ENCODE measurements at places on chromosomes 6 and 20.

DNA sequence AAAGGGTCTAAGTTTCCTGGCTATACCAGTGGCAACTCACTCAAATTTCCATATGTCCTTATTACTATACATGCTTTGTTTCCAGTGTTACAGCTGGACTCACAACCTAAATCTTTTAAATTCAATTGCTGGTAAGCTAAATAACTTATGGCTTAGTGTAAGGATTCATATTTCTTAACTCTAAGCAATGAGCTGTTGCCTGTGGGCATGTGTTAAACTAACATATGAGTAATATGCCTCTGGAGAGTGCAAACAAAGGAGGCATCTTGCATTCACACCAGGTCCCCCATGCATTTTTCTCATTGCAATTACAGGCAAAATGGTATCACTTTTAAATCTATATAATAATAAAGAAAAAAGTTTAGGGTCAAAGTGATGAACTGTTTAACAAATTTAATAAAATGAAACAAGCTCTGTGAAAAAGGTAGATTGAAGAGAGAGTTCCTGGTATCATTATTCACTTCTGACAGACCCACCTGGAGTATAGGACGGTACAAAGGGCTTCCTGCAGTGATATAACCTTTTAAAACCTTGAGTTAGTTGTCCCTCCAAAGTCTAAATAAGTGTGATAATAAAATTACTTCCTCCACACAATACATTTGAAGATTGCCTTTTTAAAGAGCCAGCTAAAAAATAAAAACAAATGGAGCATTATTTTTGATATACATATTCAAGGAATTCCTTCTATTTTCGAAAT lies 57.6 kb upstream of the HMGCLL1 start:
- DNase-seq, result no peak

DNA sequence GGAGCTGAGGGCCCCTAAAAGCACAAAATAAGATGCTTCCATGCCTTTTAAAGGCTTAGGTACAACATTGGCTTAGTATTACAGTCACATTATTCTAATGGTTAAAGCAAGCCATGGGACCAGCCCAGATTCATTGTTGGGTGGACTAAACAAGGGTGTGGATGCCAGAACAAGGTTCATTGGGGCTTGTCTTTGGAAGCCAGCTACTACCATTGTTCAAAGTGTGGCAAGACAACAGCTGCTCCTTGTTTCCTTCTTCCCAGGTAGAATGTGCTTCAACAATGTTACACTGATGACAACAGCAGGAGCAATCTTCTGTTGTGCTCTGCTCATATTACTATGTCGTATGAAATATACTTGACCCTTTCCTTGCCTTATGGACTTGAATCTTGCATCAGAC lies 261.5 kb downstream of the TBC1D7 start:
- DNase-seq, result no peak

DNA sequence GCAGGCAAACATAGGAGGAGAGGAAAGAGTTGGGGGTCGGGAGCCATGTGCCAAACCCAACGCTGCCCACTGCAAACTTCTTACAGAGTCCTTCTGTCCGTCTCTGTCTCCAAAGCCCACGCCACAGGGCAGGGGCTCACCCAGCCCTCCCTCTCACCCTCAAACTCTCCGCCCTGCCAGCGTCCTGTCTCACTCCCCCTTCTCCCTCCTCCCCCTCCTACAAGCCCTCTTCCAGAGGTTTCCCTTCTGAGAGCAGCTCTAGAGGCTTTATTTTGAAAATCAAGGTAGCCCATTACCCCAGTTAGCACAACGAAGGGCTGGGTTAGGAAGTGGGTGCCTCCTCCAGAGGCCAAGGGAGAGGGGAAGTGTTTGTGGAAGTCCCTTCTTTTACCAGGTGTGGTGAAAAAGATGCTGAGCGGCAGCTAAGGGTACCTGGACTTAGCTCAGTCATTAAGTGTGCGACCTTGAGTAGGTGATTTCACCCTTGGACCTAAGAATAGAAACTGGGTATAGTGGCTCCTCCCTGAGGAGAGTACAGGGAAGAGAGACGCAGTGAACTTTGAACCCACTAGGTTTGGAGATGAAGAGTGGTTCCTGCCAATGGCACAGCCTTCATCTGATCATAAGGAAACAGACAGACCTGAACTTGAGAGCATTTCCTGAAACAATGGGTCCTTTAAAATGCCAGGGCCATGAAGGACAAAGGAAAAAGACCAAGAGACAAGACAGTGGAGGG lies 123.8 kb downstream of the BANF2 start:
- DNase-seq, result no peak

DNA sequence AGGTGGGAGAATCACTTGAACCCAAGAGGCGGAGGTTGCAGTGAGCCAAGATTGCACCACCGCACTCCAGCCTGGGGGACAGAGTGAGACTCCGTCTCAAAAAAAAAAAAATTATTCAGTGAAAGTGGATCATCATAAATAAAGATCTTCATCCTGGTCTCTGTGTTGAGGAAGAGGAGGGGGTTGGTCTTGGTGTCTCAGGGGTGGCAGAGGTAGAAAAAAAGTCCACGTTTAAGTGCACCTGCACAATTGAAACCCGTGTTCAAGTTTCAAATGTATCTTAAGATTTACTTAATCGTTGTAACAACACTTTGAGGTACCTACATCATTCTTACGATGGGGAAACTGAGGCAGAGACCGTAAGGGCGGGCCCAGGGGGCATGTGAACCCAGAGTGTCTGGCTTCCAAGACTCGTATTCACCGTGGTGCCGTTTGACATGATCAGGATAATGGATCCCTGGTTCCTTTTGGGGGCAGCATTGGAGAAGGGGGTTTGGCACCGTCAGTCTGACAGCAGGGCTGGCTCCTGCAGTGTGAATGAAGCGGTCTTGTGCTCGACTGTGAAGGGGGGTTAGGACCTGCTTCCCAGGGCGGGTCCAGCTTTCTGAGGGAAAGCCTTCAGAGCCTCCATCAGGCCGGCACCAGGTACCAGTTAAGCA lies 32.9 kb upstream of the ID1 start:
- DNase-seq, result no peak
